GM06990 (cell line): ENCODE measurements at places on chromosomes 13 and 19.

- DNase-seq, result no peak
Observed at GRCh38 chr19:780935-781334, 16.3 kb upstream of the PTBP1 start.

DNA sequence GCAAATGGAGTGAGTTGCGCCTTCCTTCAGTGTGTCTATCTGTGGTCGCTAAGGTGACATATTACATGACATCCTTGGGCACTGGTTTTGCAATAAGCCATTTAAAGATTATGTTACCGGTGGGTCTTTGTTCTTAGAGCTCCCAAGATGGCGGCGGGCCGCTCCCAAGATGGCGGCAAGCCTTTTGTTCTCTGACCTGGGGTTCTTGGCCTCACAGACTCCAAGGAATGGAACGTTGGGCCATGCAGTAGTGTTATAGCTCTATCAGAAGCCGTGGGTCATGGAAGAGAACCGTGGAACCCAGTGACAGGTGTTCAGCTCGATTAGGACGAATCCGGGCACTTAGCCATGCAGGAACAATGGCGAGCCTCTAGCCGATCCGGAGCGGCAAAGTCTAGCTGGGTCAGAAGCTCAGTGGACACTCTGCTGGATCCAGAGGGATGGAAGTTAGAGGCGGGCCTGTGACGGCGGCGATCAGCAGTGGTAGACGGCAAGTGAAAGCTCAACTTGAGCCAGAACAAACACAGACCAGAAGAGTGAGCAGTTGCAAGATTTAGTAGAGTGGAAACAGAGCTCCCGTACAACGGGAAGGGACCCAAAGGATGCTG is 188.6 kb downstream of the TEX29 start:
- DNase-seq, result no peak

GRCh38 chr19:45352471-45352870 is 11.9 kb downstream of the KLC3 start:
- no peak for DNase-seq

- no peak for DNase-seq
Observed at GRCh38 chr19:38190793-38191192, 33.2 kb downstream of the DPF1 start.

GRCh38 chr13:99963816-99964339 is 7.7 kb downstream of the ZIC5 start:
- DNase-seq, result no peak

DNA sequence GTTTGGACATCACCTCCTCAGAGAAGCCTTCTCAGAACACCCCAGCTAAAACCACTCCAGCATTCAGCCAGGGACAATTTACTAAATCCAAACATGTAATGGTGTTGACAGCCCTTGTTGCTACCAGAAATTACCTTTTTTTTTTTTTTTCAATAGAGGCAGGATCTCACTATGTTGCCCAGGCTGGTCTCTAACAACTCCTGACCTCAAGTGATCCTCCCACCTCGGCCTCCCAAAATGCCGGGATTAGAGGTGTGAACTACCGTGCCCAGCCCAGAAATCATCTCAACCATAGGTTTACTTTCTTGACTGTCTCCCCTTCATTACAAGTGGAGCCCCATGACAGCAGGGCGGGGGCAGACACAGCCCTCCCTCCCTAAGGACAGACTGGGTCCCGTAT is 9.2 kb downstream of the CLIP3 start:
- DNase-seq, result no peak

DNA sequence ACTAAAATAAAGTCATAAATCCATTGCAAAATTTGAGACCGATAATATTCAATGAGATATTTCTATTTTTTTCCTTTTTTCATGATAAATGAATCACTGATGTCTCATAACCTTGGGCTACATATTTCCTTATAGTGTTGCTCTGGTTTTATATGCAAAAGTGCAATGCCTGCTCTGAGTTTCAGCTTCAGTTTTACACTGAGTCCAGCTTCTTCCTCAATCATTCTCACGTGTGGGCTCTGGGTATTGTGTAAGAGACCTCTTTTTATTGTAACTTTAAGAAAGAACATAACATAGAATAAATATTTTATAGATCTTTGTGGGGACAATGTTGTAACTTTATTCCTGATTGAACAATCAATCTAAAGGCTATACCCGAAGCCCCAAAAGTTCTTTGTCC is 280.2 kb upstream of the EDNRB start:
- DNase-seq, result no peak

- no peak for DNase-seq
Observed at GRCh38 chr13:112616586-112617362, 28.8 kb upstream of the TUBGCP3 start.

GRCh38 chr13:83953916-83954315 is 71.6 kb upstream of the SLITRK1 start:
- no peak for DNase-seq

- no peak for DNase-seq
Observed at GRCh38 chr13:40931719-40932118, 87.4 kb downstream of the ELF1 start.

DNA sequence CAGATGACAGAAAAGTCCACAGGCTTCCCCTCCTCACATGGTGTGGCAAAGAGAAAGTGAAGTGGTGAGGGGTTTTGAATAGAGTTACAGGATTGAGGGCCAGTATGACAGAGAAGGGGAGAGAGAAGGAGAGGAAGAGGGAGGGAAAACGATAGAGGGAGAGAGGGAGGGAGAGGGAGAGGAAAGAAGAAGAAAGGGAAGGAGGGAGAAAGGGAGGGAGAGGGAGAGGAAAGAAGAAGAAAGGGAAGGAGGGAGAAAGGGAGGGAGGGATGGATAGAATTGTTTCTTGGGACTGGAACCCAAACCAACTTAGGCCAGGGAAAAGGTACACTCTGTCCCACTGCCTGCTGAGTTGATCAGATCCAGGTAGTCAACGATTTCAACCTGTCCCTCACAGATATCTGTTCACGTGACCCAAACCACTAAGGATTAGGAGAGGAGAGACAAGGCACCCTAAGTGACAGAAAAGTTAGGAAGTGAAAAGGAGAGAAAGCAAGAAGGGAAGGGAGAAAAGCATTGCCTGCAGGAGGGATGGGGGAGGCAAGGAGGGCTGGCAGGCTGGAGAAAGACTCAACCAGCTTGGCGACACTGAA is 8.1 kb upstream of the IGFL3 start:
- DNase-seq, result no peak

GRCh38 chr13:80802946-80803345 is 462.0 kb upstream of the SPRY2 start:
- no peak for DNase-seq

GRCh38 chr19:49338691-49339300 is 3.6 kb downstream of the CD37 start:
- peak; percentile 51 for DNase-seq

- DNase-seq, result no peak
Observed at GRCh38 chr13:110240352-110240751, 66.6 kb downstream of the COL4A1 start.

DNA sequence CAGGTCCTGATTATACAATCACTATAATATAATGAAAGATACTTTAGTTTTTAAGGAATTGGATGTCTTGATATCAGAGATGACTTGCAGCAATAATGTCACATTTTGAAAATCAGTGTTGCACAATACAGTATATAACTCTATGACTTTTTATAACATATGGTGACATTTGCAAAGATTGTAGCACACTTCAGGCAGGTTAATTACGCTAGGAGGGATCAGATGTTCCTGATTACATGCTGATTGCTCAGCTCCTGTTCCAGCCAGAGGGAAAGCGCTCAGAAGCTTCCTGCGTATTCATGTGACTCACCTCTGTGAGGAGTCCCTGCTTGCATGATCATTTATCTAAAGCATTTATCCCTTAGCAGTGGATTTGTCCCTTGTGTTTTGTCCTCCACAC is 265.6 kb downstream of the GPC5 start:
- DNase-seq, result no peak

GRCh38 chr13:36601186-36601585 is 72.6 kb upstream of the SERTM1 start:
- DNase-seq, result no peak

DNA sequence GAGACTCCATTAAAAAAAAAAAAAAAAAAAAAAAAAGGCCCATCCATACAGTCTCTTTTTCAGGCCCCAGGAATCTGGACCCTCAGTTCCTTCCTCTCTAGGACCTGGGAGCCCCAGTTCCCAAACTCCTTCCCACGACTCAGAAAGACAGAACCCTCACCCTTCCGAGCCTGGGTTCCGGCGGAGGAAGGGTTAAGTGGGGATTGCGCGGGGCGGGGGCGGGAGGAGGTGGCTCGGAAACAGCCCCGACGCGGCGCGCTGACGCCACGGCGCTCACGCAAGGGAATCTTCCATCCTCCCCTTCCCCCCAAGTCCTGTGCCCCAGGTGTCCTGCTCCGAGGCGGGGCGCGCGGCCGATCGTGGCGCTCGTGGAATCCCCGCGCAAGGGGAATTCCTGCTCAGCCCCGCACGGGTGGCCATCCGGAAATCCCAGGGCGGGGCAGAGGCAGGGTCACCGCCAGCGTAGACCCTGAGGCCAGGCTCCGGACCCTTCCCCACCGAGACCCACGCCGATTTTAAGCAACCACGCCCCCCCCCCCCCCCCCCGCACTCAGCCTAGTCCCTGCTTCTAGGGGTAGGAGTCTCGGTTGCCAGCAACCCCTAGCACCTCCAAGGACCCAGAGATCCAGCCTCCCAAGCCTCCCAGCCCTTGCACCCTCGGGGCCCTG is 659 bp downstream of the NFKBID start:
- DNase-seq, result peak; percentile 97

GRCh38 chr19:12648088-12648487 is 18.5 kb downstream of the MAN2B1 start:
- DNase-seq, result no peak

DNA sequence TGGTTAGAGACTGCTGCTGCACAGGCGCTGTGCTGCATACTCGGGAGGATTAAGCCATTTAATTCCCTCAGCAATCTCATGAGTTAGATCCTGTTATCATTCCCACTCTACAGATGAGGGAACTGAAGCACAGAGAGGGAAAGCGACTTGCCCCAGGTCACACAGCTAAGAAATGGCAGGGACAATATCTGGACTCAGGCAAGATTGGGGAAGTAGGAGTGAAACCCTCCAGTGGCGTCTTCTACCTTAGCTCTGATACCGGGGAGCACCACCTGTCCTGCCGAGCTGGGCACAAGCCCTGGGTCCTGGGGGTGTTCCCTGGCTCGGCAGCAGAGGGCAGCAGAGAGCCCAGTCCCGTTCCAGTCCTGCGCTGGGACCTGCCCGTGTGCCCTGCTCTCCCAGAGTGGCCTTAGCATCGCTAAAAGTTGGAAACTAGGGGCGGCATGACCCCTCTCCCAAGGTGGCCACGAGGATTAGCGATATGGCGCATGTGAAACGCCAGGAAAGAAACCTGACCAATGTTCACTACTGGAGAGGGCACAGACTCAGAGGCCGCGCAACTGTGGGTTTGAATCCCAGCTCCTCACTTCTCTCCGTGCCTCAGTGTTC is 20.5 kb downstream of the CYTH2 start:
- peak; percentile 85 for DNase-seq

DNA sequence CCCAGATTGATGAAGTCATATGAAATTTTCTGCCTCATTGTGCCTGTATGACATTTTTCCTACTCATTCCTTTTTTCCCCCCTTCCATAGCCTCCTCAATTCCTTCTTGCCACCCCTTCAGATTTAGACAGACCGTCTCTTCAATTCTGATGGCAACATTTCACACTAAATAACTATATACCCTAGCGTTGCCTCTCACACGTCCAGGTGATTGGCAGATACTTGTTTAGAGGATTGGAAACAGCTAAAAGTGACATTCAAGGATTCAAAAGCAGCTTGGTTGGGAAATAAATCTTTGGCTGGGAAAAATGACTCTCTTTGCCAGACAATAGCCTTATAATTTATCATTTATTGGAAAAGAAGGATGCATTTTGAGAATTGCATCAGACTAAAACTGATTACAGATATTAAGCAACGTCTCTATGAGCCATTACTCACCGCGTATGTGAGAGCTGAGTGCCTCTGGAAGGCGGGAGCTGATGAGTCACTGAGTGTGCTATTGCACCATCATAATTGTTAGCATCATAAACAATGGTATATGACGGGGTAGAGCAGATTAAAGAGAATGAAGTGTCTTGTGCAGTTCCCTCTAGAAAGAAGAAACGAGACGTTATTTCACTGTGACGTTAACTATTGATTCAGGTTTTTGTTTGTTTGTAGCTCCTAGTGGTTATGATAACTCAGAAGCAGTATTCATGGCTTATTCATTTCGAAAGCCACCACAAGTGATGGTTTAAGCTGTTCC is 61.1 kb upstream of the FAM216B start:
- DNase-seq, result no peak

- DNase-seq, result no peak
Observed at GRCh38 chr13:48593536-48593935, 60.2 kb upstream of the CYSLTR2 start.

GRCh38 chr13:36870050-36870692 is 49.9 kb downstream of the SMAD9 start:
- no peak for DNase-seq

DNA sequence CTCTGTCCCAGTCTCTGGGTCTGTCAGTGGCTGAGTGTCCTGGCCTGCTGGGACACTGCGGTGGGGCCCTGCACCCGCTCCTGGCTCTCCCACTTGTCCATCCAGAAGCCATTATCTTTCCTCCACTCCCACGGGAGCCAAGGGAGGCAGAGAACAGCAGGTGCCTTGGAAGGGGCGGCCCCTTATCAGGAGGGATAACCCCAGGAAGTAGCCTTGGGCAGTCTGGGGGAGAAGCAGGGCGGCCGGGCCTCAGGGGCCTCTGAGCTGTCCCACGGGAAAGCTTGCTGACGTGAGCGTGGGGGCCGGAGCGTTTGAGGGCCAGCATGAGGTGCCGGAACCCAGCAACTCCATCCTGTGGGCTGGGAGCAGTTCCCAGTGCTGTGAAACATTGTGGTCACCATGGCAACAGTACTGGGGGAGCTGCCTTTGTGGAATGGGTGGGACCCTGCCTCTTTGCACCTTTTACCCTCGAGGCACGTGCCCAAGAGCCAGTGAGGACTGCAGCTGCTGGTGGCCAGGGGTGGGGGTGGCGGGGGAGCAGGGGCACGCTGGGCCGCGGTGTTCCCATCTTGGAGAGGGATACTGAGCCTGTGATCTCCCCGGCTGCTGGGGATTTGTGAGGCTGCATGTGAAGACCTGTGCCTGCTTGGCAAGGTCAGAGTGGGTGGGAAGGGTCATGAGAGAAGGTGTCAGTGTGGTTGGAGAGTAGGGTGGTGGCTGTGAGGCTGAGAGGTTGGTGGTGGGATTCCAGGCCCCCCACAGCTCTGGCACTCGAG is 20.9 kb downstream of the KLHL26 start:
- DNase-seq, result no peak

DNA sequence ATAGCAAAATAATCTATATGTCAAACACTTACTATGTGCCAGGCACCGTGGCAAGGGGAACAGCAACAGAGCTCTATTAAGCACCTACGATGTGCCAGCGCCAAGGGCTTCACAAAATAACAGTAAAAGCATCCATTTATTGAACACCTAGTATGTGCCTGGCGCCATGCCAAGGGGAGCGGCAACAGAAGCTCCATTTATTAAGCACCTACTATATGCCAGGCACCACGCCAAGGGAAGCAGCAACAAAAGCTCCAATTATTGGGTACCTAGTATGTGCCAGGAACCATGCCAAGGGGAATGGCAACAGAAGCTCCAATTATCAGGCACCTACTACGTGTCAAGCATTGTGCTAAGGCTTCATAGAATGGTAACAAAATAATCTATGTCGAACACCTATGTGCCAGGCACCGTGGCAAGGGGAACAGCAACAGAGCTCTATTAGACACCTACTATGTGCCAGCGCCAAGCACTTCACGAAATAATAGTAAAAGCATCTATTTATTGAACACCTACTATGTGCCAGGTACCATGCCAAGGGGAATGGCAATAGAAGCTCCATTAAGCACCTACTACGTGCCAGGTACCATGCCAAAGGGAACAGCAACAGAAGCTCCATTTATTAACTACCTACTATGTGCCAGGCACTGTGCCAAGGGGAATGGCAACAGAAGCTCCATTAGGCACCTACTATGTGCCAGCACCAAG is 107.7 kb downstream of the PTPRS start:
- DNase-seq, result no peak
